ENCODE measurements at places on chromosomes 3 and 15.

DNA sequence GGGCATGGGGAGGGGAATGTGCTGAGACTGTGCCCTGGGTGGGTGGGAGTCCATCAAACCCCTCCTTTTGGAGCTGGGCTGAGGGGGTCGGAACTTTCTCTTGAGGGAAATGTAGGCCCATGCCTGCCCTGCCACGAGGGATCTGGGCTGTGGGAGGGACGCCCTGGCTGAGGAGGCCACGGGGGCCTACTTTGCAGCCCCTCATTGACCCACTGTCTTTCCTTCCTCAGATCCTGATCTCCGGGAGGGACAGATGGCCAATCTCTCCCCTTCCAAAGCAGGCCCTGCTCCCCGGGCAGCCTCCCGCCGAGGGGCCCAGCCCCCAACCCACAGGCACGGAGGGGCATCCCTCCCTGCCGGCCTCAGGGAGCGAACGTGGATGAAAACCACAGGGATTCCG lies 25.3 kb downstream of the LOXL1 start:
- no peak for DNase-seq

- DNase-seq: peak; percentile 63
Measured at GRCh38 chr3:113241292-113242095, 30.1 kb downstream of the BOC start.

GRCh38 chr3:65534805-65535204 lies 503.9 kb downstream of the MAGI1 start:
- DNase-seq: no peak

- DNase-seq: no peak
Measured at GRCh38 chr3:86149054-86149453, 841.9 kb downstream of the VGLL3 start.

- no peak for DNase-seq
Measured at GRCh38 chr15:69272891-69273290, 25.8 kb upstream of the PAQR5 start.

DNA sequence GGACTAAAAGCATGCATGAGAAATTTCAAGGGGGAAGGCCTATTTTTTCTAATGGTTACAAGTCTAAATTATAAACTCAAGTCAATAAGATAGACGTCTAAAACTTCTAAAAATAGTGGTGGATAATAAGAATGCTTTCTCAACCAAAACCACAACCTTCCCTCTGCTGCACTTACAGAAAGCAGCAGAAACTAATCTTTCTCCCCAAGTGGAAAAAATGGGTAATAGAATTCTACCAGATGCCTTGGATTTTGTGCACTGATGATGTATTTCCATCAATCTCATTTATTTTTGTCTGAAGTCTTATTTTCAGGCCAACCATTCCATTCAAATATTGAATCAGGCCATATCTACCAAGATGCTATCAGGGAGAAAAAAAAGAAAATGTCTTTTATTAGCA lies 344.7 kb downstream of the NEK10 start:
- DNase-seq: no peak

Measured in adipocyte (in vitro differentiated cells).